ENCODE measurements at places on chromosomes 13 and 19.

DNA sequence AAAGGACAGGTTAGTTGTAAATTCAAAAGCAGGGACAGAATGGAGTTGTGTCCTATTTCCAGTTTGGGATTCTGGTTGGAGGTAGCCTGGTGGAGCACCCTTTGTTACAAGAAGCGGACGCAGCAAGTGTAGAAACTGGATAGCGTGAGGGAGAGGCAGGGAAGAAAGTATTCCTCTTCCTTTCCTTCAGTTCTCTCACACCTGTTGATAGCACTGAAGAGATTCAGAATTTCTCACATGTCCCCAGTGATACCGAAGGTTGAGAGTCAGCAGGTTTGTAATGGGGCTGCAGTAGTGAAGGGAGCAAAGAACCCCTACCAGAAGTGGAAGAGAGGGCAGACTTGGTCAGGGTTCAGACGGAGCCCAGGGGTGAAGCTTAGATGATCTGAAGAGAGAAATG, 399.2 kb downstream of the SPRY2 start:
- DNase-seq, result no peak

DNA sequence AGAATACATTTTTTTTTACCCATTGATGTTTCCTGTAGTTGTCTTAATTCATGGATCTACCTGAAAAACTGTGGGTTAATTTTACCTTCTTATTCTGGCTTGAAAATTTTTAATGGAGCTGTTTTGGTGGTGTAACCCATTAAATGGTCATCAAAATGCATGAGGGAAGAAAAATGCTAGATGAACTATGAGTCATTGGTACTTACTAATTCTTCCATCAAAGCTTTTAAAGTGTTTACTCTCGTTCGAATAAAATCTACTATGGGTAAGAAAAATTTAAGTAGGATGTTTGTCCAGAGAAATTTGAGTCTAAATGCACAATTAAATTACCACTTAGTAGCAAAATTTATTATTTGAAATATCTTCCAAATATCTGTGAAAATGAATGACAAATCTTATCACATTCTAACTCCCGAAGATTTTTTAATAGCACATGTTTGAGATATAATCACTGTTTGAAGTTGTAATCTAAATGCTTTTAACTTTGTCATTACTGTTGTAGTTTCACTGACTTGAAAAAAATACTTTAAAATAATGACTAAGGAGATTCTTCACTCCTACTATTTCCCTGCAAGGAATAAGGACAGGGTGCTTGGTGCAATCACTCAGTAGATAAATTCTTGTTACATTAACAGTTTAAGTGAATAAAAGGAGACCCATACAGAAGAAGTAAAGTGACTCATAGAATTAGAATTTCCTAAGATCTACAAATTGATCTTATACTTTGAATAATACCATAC, 437.7 kb downstream of the IRS2 start:
- peak; percentile 83 for DNase-seq

- no peak for DNase-seq
These were observed 145.0 kb downstream of the TNFRSF19 start for GRCh38 chr13:23715092-23715761.

- no peak for DNase-seq
These were observed 8.8 kb downstream of the ZNF787 start for GRCh38 chr19:56112313-56112709.

DNA sequence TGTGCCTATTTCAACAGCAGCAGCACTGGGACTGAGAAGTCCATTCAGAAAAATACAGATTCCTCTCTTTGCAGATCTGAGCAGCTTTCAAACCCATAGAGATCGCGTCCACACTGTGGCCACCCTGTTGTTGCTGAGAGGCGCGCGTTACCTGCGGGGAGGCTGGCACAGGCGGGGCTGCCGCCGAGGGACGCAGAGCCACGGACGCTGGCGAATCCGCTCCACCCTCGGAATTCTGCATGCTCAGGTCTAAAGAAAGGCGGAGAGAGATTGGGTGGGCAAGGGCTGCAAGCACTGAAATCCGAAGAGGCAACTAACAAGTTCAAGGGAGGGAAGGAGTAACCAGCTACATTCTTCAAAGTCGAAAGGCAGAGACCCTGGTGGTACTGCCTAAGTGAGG, 63.0 kb downstream of the RFX2 start:
- no peak for DNase-seq

DNA sequence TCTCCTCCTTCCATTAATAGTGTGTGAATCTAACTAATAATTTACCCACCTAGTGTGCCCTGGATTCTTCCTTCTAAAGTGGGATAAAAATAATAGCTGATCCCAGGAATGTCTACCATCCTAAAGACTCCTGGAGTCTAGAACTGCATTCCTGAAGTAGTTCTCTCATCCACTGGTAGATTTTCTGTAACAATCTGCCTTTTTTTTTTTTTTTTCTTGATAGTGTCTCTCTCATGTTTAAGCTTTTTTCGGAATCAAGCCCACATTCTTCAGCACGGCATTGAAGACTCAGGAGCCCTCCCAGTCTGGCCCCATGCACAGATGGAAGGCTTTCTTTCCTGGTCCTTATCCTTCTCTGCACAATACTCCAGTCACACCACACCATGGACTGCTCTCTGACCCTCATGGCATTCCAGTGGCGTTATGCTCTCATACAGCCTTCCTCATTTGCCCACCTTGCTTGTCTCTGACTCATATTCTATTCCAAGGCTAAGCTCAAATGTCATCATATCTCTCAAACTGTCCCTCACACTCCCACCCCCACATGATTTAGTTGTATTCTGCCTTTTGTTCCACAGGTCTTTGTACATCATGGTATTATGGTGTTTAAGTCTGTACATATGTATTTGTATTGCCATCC, 68.7 kb upstream of the FRY start:
- peak; percentile 31 for DNase-seq

DNA sequence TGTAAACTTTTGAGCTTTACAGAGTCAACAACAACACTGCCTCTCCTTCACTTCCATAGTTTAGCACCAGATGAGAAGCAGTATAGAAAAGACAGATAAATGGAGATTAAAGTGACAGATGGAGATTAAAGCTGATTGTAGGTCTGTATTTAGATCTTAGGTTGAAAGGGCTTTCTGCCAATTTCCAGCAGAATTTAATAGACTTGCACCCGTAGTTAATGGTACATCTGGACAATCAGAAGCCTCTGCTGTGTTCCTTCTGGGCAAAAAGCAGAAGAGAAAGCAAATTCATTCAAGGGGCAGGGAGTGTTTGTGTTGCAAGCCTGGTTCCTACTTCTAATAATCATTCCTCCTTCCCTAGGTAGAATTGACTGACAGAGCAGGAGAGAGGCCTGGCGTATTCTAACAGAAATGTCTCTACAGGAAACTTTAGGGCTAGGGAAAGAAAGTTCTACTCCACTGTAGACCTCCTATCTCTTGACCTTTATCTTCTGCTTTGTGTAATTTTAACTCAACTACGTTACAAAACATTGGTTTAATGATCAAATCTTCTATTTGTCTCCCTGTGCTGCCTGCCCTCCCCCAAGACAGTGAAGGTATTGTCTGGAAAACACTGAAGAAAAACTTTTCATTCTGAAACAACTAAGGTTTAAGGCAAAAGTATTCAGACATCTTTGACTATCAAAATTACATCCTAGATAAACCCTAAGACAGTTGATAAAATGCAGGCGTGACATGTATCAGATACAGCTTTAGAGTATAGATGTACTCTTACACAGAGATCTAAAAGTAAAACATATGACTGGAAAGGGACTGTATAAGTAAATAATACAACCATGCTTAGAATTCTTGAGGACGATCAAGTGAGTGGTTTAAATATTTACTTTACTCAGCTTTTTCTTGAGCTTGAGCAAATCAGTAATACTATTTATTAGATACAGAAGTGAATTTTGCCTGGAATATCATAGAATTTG, 44.4 kb downstream of the GPC6 start:
- DNase-seq, result peak; percentile 11

- DNase-seq, result peak; percentile 25
These were observed 239.2 kb upstream of the SLITRK1 start for GRCh38 chr13:84121456-84121855.

DNA sequence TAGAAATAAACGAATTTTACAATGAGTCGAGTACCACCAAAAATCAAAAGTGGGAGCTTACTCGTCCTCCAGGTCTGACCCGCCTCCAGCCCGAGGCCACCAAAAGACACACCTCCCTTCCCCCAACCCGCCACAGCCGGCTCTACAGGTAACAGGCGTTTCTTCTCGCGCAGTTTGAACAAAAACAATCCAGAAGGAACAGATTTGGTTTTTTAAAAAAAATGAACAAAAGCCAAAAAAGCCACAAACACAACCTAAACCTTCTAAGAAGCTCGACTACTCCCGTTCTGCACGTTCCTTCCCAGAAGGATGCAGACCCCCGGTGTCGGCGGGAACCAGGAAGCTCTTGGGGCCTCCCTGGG, 671 bp downstream of the ZDHHC20 start:
- peak; percentile 2 for DNase-seq

GRCh38 chr13:25137788-25138115, 34.3 kb downstream of the AMER2 start:
- DNase-seq, result no peak

DNA sequence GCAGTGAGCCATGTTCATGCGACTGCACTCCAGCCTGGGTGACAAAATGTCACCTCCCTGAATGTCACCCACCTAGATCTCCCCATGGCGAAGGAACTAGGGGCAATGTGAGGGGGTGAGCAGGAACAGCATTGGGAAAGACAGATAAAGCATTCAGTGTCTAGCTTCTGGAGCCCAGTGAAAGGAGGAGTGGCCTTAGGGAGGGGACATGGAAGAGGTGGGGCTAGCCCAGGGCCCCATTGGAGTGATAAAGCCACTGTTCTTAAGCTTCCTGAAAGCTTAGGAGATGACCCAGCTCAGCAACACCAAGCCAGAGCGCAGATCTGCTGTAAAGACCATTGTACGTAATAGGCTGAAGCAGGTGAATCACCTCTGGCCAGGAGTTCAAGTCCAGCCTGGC, 13.0 kb upstream of the KCNN1 start:
- no peak for DNase-seq

DNA sequence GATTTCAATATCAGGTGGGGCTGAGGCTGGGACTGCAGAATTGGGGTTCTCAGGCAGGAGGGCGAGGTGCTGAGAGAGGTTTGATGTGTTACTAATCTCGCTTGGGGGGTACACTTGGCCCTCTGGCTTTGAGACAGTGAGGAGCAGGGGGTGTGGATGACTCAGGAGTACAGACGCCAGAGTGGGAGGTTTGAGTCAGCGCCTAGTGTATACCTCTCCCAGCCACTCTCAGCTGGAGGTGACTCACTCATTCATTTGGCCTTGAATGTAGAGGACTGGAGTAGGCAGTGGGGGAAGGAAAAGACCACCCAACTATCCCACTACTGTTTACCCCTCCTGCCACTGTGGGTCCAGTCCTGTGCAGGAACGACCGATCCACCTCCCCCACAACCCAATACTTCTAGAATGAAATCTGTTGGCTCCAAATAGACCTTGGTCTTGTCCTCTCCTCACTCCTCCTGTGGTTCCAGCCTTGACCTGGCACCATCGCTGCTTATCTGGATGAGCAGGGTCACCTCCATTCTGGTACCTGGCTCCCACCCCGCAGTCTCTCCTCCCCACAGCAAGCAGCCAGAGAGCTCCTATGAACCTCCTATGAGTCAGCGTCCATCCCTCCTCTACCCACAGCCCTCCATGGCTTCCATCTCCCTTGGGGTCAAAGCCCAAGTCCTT, 20.1 kb upstream of the ZNRF4 start:
- peak; percentile 95 for DNase-seq

GRCh38 chr19:33438987-33439781, 65.7 kb downstream of the CEBPG start:
- no peak for DNase-seq

DNA sequence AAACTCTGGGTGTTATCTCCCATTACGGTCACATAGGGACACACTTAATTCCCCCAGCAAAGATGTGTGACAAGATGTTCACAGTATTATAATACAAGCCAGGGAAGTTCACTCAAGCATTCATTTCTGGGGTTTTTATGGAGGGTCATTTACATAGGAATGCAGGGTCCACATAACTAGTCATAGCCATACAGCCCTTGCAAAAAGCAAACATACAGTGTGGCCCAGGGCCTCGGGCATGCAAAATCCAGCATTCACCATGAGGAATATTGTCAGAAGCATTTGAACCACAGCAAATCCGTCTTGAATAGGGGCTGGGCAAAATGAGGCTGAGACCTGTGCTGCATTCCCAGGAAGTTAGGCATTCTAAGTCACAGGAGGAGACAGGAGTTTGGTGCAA, 13.0 kb upstream of the ZNF460 start:
- DNase-seq, result no peak

- no peak for DNase-seq
These were observed at the start of gene STXBP2 for GRCh38 chr19:7636691-7637373. TSS of gene STXBP2 (plus strand) at chr19:7637110. CDS start at chr19:7637150, 40 bp downstream.

DNA sequence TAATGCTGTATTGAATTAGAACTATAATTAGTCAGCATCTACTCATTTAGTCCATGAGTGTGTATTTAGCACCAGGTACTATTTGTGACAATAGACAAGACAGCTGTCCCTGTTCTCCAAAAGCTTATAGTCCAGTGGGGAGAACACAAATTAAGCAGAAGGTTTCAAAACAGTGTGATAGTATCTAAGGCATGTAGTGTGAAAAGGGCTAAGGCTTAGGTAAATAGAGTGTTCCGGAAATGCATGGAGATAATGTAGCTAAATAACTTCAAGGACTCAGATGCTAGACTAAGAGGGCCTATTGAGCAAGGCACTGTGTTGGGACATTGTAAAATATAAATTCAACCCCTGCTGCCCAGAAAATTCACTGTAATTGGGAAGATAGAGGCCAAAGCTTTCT, 144.1 kb upstream of the MIR17HG start:
- DNase-seq, result no peak

GRCh38 chr13:34335014-34336007, 517.4 kb downstream of the RFC3 start:
- no peak for DNase-seq

- no peak for DNase-seq
These were observed 69.1 kb downstream of the ATP7B start for GRCh38 chr13:51942189-51942588.

GRCh38 chr19:2250766-2251105, 1.6 kb downstream of the AMH start:
- DNase-seq, result no peak

- DNase-seq, result peak; percentile 96
These were observed 23.1 kb downstream of the TMED1 start for GRCh38 chr19:10812902-10813404.

DNA sequence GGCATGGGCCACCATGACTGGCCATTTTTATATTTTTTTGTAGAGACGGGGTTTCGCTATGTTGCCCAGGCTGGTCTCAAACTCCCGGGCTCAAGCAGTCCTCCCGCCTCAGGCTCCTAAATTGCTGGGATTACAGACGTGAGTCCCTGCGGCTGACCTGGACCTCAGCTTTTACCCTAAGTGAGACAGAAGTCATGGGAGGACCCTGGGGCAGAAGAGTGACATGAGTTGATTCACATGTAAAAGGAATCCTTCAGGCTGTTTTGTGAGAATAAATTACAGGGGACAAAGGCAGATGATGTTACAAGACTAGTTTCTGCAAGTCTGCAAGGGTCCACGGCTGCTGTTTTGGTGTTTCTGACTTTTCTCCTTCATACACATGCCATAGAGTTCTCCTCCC, 2.6 kb upstream of the BCAM start:
- no peak for DNase-seq

GRCh38 chr19:58560007-58560887, 1.8 kb upstream of the UBE2M start:
- DNase-seq, result no peak

Measured in fibroblast of upper back skin (primary cell).